Type B pancreatic cell (in vitro differentiated cells): ENCODE measurements at places on chromosomes 1 and 21. TPM values are rescaled to one million over a fixed set of nuclear protein-coding genes. Genes with fewer than 3 reads are reported as not detected.

- no peak for DNase-seq
- peaks cover 46% of the 10 kb centered on the region for H3K4me1 ChIP-seq
- H3K4me3 ChIP-seq: peak overlapping the region; percentile 47
- peaks cover 28% of the 10 kb centered on the region for H3K36me3 ChIP-seq
- no peaks in the 10 kb centered on the region for H3K27me3 ChIP-seq
These were observed 12.1 kb downstream of the EPHA2 start for GRCh38 chr1:16143566-16144324.

- H3K4me1 ChIP-seq: peaks cover 20% of the 10 kb centered on the region
- H3K4me3 ChIP-seq: peak overlapping the region; percentile 1
- no peaks in the 10 kb centered on the region for H3K27me3 ChIP-seq
- DNase-seq: no peak
- no peaks in the 10 kb centered on the region for H3K36me3 ChIP-seq
These were observed 27.4 kb downstream of the HIVEP3 start for GRCh38 chr1:41891199-41891896.

- no peak for DNase-seq
- H3K27ac ChIP-seq: no peak overlapping the region
- H3K36me3 ChIP-seq: no peaks in the 10 kb centered on the region
These were observed 35.4 kb upstream of the CD1D start for GRCh38 chr1:158145173-158145719.

- no peaks in the 10 kb centered on the region for H3K36me3 ChIP-seq
- no peaks in the 10 kb centered on the region for H3K4me1 ChIP-seq
- no peak overlapping the region for H3K27ac ChIP-seq
- DNase-seq: no peak
These were observed 37.0 kb downstream of the PKP1 start for GRCh38 chr1:201320168-201320788.

DNA sequence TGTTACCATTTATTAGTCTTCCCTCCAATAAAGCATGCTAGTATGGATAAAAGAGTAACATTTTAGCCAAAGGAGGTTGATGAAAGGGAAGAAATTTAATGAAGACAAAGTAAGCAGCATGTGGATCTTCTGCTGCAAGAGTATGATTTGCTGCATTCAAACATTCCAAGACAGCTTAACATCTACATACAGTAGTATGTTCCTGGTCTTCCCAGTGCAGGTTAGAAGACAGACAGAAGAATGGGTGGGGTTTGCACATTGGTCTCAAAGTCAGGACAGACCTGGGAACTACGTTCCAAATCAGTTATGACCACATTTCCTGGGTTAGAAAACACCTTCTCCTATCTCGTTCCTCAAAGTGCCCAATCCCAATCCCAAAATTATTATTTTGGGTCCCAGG lies 43.3 kb downstream of the PUM1 start:
- peak overlapping the region; percentile 40 for H3K27ac ChIP-seq
- H3K4me3 ChIP-seq: no peak overlapping the region
- no peaks in the 10 kb centered on the region for H3K27me3 ChIP-seq
- no peak for DNase-seq
- peaks cover 24% of the 10 kb centered on the region for H3K36me3 ChIP-seq
- H3K4me1 ChIP-seq: peaks cover 54% of the 10 kb centered on the region

DNA sequence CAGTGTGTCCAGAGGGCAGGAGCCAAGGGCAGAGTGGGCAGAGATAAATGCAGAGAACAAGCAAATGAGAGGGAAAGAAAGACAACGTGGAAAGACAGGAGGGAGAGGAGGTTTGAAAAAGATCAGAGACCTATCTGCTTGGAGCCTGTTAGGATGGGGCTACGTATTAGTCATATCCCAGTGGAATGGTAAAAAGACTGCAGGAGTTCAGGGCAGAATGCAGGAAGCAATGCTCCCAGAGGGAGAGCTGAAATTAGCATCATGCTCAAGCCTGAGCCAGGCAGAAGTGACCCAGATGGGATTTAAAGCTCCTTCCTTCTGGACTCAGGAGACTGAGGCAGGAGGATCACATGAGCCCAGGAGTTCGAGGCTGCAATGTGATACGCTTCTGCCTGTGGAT lies 261.3 kb upstream of the CHRM3 start:
- DNase-seq: no peak
- no peak overlapping the region for H3K4me3 ChIP-seq
- no peaks in the 10 kb centered on the region for H3K4me1 ChIP-seq
- H3K27me3 ChIP-seq: no peaks in the 10 kb centered on the region
- no peak overlapping the region for H3K27ac ChIP-seq

DNA sequence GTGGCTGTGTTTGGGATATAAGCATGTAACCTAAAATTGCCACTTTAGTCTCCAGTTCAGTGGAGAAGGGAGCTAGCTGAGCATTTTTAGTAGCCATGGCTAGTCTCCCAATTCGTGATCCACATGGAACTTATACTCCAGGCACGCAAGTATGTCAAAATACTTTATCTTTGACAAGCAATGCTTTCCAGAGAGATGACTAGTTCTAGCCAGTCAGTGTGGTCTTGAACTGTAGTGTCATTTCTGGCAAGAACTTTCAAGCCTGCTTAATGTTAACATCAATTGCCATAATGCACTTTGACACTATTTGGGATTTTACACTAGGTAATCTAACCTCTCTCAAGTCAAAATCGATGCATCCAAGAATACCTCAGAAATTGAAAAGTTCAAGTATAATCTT lies 660.0 kb downstream of the PTPRC start:
- no peak overlapping the region for H3K4me3 ChIP-seq
- H3K36me3 ChIP-seq: no peaks in the 10 kb centered on the region
- peaks cover 27% of the 10 kb centered on the region for H3K4me1 ChIP-seq
- H3K27me3 ChIP-seq: no peaks in the 10 kb centered on the region
- H3K27ac ChIP-seq: no peak overlapping the region

DNA sequence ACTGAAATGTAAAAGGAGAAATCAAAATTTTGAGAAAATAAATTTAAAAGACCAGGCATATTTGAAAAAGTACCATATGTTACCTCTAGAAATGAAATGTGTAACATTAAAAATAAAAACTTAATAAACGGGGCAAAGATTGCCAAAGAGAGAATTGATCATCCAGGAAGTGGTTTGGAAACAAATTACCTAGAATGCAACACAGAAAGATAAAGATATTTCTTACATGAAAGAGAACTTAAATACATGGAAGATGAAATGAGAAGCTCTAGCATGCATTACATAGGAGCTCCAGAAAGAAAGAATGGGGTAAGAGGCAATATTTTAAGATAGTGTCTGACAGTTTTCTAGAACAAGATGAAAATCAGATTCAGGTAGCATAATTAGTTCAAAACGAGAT lies 235.9 kb upstream of the IRF2BP2 start:
- peaks cover 24% of the 10 kb centered on the region for H3K4me1 ChIP-seq
- H3K36me3 ChIP-seq: peaks cover 4% of the 10 kb centered on the region
- no peak overlapping the region for H3K27ac ChIP-seq

- no peaks in the 10 kb centered on the region for H3K36me3 ChIP-seq
- no peak for DNase-seq
- H3K4me3 ChIP-seq: no peak overlapping the region
- H3K27me3 ChIP-seq: no peaks in the 10 kb centered on the region
These were observed 212.7 kb downstream of the ZP4 start for GRCh38 chr1:237677979-237678378.

DNA sequence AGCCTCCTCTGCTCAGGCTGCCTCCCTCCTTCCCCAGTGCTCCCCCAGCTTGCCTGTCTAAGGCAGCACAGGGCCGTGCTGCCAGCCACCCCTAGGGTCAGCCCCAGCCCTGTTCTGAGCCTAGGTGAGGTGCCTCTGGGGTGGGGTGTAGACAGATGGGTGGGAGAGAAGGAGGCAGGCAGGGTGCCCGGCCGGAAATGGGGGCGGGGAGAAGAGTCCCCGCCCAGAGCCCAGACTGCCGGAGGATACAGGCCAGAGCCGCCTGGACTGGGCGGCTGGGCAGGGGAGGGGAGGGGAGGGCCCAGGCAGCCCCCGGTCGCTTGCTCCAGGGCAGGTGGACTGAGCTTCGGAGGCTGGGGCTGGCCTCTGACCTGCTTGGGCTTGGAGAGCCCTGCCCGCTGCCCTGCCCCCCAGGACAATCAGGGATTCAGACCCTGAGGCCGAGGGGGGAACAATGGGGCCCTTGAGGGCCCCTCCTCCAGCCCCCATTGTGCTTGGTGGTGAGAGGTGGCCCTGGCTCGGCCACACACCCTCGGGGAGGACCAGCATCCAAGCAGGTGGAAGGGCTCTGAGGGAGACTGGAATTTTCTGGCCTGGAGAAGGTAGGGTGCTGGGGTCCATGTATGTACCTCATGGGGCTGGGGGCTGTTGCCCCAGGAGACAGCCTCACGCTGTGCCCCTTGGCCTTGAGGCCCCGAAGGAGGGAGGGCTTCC lies at the start of gene GJC2:
Gene GJC2, plus strand, starts transcription at position 525 of the 714 bp plus-strand sequence. CDS start 7,829 bp downstream, outside the sequence.
- no peak within 1 kb of the TSS for H3K27ac ChIP-seq
- no peak for DNase-seq
- no peaks in the 10 kb centered on the region for H3K27me3 ChIP-seq
- no peaks in the 10 kb centered on the region for H3K4me1 ChIP-seq

DNA sequence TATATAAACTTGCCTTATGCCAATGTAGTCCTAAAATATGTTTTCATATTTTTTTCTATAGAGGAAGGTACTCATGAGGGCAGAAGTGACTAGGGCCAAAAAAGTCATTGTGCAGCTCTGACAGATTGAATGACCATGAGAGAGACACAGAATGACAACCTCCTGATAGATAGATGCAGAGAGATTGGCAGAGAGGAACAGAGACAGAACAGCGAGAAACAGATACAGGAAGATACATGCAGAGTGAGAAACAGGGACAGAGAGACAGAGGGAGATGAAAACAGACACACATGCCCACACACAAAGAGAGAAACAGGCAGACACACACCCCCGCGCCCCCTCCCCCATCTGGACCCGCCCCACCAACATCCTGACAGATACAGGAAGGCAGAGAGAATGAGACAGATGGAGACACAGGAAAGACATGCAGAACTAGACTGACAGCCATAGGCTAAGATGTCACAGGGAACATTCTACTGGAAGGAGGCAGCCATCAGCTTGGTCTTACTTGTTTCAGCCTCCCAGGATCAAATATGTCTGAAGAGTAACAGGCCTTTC lies 211.1 kb downstream of the ST6GALNAC3 start:
- H3K4me1 ChIP-seq: peaks cover 53% of the 10 kb centered on the region
- no peaks in the 10 kb centered on the region for H3K36me3 ChIP-seq
- no peak for DNase-seq
- H3K4me3 ChIP-seq: no peak overlapping the region
- H3K27ac ChIP-seq: no peak overlapping the region
- H3K27me3 ChIP-seq: no peaks in the 10 kb centered on the region

GRCh38 chr1:70222716-70223235 lies 1.6 kb downstream of the SRSF11 start:
- H3K27me3 ChIP-seq: no peaks in the 10 kb centered on the region
- peak overlapping the region; percentile 93 for H3K27ac ChIP-seq
- no peak for DNase-seq
- peak overlapping the region; percentile 87 for H3K4me3 ChIP-seq

GRCh38 chr1:198935306-198935921 lies 296.6 kb downstream of the PTPRC start:
- H3K27me3 ChIP-seq: no peaks in the 10 kb centered on the region
- H3K4me1 ChIP-seq: peaks cover 24% of the 10 kb centered on the region

DNA sequence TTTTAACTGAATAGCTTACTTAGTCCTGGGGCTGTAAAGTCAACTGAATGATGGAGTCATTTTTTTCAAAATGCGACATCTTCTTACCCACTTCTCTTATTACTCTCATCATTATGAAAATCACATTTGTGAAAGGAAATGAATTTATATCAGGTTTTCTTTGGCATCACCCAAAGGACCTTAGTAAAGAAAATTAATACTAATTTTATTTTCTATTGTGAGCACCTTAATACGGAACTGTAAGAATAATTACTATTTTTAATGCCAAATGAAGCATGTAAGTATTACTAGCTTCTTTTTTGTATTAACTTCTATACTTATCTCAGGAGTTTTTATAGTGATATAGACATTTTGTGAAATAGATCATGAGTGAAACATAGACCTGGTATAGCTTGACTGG lies 30.9 kb downstream of the PTPRC start:
- H3K4me1 ChIP-seq: no peaks in the 10 kb centered on the region
- no peak overlapping the region for H3K4me3 ChIP-seq
- H3K27me3 ChIP-seq: no peaks in the 10 kb centered on the region

DNA sequence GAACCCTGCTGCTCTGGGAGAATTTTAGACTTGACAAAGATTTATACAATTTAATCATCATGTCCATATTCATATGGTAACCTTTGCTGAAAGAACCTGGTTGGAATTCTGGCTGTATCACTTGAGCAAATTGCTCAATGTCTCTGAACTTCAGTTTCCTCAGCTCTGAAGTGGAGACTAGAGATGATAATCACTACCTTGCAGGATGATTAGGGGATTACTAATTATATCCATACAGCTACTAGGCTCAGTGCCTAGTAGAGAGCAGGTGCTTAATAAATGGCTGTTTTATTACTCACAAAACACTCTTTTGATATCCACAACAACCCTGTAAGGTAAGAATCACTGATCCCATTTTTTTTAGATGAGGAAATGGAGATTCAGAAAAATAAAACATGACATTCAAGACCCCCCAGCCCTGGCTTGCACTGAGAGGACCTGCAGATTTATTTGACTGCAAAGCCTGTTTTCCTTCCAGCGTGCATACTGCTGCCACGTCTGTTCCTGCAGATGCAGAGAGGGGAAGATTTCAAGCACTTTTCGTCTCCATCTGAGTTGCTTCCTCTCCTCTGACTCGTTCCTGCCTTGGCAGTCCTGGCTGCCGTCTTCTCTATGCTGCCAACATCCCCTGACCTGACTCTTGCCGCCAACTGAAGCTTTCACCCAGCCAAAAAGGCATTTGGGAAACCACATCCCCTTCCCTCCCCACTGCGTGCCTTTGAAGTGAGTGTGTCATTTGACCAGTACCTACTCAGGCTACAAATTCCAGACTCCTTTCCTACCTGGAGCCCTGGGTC lies 203.0 kb downstream of the PLPP3 start:
- H3K4me1 ChIP-seq: peaks cover 47% of the 10 kb centered on the region
- H3K27ac ChIP-seq: peak overlapping the region; percentile 3
- no peak for DNase-seq
- H3K27me3 ChIP-seq: no peaks in the 10 kb centered on the region
- H3K4me3 ChIP-seq: peak overlapping the region; percentile 35

- H3K27me3 ChIP-seq: no peaks in the 10 kb centered on the region
- H3K4me1 ChIP-seq: no peaks in the 10 kb centered on the region
- DNase-seq: no peak
- no peaks in the 10 kb centered on the region for H3K36me3 ChIP-seq
- H3K4me3 ChIP-seq: no peak overlapping the region
- no peak overlapping the region for H3K27ac ChIP-seq
These were observed 7.3 kb downstream of the TSHB start for GRCh38 chr1:115036814-115037507.

Gene LRRC3
- total RNA-seq: 6.4 and 8.7 TPM in 2 replicates

Gene COL6A1
- 78.4 and 167 TPM in 2 replicates for total RNA-seq

Gene PCP4
- 20.3 and 31.0 TPM in 2 replicates for total RNA-seq
